ENCODE measurements at places on chromosomes 2 and 18.

DNA sequence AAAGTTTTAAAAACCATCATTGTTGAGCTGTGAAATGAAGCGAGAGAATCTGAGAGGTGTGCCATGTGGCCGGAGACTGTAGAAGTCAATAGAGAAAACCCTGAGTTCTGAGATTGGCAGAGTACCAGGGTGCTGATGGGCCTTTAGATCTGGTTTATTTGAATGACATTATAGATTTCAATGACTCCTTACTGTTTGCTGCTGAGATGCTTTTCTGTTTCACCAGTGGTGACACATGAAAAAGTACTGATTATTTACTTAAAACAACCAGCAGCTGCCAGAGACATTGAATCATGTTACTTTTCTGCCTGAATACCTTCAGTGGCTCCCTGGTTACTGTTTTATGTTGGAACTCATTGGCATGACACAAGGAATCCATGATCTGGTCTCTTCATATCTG lies 602.7 kb upstream of the ZNF804A start:
- no peak for DNase-seq

DNA sequence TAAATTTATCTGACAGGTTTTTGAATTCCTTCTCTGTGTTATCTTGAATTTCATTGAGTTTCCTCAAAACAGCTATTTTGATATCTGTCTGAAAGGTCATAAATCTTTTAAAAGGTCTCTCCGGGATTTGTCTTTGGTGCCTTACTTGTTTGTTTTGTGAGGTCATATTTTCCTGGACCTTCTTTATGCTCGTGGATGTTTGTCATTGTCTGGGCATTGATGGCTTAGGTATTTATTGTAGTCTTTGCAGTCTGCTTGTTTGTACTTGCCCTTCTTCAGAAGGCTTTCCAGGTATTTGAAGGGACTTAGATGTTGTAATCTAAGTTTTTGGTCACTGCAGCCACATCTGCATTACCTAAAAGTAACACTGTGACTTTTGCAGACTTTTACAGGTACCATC lies 355.2 kb downstream of the PARD3B start:
- DNase-seq: no peak

DNA sequence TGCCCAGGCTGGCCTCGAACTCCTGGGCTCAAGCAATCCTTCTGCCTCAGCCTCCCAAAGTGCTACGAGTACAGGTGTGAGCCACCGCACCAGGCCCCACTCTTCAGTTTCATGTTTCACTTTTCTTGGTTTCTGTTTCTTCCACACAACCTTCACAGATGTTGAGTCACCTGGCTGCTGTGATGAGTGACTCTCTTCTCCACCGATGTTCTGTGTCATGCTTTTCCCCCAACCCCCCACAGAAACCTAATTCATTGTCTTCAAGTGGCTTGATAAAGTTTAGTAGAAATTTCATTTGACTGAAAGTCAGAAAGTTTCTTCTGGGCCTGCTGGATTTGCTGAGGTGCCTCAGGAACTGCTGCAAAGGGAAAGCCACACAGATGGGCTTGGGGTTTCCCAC lies 78.5 kb downstream of the SPHKAP start:
- DNase-seq: no peak

DNA sequence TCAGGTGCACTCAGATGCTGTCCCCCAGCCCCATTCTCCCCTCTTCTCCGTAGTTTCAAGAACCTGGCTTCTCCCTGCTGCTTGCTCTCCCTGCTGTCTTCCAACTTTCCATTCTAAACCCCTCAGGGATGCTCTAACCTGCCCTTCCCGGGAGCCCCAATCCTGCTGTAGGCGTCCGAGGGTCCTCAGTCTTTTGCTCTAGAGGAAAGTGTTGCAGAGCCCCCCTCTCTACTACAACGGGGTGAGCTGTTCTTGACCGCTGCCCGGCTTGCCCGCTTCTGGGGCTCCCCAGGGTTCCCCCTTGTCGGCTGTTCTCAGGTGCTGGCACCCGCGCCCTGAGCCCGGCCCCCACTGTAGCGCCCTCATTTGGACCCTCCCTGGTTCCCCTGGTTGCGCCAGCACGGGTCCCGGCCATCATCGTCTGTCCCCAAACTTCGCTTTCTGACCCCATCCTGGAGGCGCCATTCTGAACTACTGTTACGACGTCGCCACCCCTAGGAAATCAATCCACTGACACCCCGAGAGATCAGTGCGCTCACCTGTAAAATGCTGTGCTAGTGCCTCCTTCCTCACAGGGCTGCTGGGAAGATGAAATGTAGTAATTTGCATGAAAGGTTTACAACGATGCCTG lies 31.9 kb upstream of the REG3G start:
- DNase-seq: no peak

GRCh38 chr18:42719221-42719620 lies 396.3 kb downstream of the RIT2 start:
- no peak for DNase-seq

GRCh38 chr2:176178038-176178756 lies 10.3 kb upstream of the HOXD1 start:
- no peak for DNase-seq

GRCh38 chr2:230899786-230900185 lies 25.3 kb downstream of the GPR55 start:
- DNase-seq: no peak

DNA sequence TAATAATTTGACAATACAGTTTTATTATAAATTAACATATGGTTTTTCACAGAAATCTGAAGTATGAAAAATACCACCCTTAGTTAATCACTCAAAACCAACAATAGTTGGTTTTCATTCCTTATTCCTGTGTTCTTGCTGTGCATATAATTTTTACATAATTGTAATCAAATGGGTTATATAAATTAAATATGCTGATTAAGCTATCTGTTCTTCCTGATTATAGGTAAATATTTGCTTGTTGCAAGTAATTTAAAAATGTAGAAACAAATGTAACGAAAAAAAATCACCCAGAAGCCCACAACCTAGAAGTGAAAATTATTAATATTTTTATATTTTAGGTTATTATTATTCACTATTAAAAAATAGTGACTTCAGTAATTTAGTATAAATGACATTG lies 98.3 kb downstream of the ZNF804A start:
- no peak for DNase-seq

- no peak for DNase-seq
Observed at GRCh38 chr2:184032983-184033382, 565.3 kb upstream of the ZNF804A start.

DNA sequence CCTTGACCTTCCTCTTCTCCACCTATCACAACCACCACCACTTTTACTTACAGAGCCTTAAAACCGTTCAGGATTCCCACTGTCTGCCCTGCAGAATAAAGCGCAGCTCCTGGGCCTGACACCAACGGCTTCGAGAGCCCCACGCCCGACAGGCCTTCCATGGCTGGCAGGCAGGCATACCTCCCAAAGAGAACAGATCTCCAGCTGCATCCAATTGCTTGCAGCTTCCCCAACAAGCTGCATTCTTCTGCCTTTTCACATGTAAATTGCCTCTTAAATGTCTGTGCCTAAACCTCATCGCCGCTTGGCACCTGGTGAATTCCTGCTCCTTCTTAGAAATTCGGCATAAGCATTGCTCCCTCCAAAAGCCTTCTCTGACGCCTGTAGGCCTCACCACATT lies 31.5 kb upstream of the FAM124B start:
- no peak for DNase-seq

DNA sequence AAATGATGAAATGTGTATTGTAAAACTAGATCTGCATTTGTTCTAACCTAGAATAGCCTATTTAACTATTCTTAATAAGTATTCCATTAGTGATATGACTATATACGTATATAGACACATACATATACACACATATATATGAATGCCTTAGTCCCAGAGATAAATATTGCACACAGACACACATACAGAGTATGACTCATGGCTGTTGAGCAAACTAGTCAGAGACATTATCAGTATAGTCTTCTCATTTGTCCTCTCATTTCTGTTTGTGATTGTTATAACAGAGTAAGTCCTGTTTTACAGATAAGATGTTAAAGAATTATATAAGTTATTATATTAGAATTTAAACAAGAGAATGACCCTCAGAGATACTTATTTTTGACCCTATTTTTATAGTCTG lies 202.5 kb downstream of the CCDC102B start:
- no peak for DNase-seq

GRCh38 chr18:38557006-38557405 lies 991.4 kb upstream of the CELF4 start:
- no peak for DNase-seq

DNA sequence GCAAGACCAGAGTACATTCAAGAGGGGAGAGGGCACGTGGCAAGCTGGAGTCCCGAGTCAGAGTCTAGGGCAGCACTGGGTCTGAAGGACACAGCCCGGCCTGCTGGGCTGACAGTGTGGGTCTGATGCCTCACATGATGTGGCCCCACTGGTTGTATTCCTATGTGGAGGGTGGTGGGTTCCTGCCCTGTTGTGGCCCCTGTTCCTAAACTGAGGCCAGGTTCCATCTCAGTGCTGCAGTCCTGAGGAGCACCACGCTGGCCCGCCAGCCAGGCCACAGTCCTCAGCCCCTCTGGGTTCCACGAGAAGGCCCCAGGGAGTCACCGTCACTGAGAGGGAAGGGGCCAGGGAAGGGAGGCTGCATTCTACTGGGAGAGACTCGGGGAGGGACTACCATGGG lies 13.3 kb downstream of the TMEM127 start:
- no peak for DNase-seq

- no peak for DNase-seq
Observed at GRCh38 chr2:30661173-30662107, 145.8 kb downstream of the CAPN13 start.

DNA sequence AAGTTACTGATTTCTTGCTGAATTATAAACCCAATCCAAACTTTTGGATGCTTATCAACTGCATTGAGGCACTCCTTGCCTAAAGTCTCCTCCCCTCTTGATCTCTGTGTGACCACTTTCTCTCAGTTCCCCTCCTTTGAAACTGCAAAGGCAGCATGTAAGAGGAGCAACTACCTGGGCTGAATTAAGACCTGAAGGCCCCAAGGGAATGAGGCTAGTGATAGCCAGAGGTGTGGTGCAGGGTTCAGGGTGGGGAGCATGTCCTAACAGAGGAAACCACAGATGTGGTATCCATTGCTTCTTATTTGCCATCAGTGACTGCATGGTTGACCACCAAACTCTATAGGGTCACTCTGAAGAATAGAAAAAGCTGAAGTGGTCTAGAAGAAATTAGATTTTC lies 557.9 kb downstream of the TNS1 start:
- DNase-seq: no peak

- DNase-seq: no peak
Observed at GRCh38 chr2:21104030-21104660, 19.6 kb upstream of the TDRD15 start.

GRCh38 chr2:74502147-74502719 lies 2.8 kb upstream of the LBX2 start:
- peak; percentile 23 for DNase-seq

GRCh38 chr18:35624146-35624545 lies 42.6 kb downstream of the GALNT1 start:
- DNase-seq: no peak

DNA sequence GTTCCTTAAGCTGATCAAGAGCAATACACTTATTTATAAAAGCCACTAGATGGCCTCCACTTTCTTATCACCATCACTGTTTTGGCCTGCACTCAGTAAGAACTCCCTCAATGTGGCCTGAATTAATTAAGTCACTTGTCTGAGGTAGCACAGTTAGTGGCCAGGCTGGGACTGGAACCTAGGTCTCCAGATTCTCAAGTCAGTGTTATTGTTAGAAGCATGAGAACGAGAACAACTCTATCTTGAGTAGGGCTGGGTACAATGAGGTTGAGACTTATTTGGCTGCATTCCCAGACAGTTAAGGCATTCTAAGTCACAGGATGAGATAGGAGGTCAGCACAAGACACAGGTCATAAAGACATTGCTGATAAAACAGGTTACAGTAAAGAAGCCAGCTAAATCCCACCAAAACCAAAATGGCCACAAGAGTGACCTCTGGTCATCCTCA lies 115.8 kb downstream of the SS18 start:
- DNase-seq: no peak

DNA sequence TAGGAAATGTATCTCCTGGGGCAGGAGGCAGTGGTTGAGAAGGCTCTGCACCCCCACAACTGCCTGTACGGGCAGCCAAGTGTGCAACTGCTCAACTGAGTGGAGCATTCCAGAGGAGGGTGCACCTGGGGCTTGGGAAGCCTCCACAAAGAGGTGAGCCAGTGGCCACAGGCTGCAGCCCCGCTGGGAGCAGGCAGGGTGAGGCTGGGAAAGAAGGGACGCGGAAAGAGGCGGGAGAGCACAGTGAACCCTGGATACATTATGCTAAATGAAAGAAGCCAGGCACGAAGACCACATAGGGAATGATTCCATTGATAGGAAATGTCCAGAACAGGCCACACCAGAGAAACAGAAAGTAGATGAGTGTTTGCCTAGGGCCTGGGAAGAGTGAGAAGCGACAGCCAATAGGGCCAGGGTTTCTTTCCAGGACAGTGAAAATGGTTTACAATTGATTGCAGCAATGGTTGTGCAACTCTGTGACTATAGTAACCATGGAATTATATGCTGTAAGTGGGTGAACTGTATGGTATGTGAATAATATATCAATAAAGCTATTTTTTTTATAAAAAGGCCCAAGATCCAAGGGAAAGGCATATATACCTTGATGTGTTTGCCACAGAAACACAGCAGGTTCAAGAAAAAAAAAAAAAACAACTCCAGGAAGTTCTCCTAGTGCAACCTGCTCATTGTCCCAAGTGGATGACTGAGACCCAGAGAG lies 82.4 kb downstream of the DDX1 start:
- DNase-seq: no peak

DNA sequence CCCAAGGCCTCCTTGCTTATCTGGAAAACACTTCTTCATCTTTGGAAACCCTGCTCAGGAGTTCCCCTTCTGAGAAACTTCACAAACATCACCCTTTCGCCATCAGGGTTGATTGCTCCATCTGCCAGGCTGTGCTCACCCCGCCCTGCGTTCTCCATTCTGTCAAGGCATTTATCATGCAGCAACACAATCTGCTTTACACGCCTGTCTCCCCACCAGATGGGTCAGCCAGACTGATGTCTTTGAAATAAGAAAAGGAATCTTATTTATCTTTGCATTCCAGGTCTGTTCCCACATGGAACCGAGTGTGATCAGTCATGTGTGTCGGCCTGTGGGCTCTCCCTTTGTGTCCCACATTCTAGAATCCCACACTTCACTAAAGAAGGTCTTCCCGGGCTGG lies 110.0 kb upstream of the ARL4C start:
- no peak for DNase-seq

DNA sequence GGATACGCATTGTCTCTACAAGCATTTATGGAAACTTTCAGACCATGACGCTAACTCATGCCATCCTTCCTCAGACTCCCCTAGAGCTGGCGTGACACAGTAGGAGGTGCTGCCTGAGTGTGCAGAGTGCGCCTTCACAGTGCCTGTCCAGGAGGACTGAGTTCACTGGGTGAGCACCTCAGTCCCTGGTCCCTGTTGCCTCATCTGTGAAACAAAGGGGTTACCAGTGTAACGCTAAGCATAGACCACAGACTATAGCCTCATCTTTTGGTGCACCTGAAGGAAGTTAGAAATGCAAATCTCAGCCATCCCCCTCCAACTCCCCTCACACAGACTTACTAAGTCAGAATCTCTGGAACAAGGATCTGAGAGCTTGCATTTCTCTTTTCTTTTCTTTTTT lies 142.8 kb downstream of the TMEM17 start:
- DNase-seq: no peak
